ENCODE measurements at places on chromosomes 3 and 15.
A peak's percentile ranks its signal among the peaks of the same experiment; 100 is the strongest.

DNA sequence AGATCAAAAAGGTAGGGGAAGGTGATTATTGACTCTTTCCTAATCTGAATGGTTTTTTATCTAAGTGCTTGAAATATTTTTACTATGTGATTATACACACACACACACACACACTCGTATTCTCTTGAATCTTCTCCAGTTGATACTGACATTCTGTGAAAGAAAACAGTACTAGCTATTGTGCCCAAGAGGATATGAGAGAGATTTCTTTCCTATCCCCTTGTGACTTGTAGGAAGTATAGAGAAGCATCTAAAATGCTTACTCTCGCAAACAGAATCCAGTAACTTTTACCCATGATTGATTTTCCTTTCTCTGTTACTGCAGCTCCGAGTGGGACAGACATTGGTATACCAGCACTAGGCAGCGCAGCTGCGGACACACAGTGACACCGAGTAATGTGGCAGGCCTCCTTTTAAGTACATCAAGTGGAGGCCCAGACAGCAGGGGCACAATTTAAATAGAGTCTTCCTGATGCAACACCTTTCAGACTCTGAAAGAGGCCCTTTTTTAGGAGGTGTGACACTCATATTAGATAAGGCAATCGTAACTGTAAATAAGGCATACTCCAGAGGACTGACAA, 421.0 kb upstream of the CNTN4 start:
- DNase-seq: no peak

DNA sequence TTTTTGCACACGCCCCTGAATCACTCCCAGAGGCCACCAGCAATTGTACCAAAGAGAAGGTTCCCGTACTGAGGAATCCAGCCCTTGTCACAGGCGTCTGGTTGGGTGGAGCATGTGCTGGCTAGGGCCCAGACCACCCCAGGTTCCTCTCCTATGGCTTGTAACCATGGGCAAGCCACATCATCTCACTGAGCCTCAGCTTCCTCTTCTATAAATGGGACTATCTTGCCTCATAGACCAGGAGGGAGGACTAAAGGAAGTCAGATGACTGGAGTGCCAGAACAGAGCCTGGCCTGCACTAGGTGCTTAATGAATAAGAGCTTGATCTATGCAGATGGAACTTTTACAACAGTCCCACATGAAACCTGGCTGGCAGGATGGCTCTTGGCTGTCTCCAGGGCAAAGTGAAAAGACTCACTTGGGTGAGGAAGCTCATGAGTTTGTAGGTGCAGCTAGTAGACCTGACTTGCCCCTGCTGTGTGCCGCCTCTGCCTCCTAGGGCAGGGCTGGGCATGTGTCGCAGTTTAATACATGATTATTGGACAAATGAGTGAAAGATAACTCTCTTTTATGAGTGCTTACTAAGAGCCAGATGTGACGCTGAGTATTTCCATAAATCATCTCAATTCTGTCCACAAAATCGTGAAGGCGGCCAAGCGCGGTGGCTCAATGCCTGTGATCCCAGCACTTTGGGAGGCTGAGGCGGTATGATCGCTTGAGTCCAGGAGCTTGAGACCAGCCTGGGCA, 29.3 kb downstream of the CTSH start:
- no peak for DNase-seq

DNA sequence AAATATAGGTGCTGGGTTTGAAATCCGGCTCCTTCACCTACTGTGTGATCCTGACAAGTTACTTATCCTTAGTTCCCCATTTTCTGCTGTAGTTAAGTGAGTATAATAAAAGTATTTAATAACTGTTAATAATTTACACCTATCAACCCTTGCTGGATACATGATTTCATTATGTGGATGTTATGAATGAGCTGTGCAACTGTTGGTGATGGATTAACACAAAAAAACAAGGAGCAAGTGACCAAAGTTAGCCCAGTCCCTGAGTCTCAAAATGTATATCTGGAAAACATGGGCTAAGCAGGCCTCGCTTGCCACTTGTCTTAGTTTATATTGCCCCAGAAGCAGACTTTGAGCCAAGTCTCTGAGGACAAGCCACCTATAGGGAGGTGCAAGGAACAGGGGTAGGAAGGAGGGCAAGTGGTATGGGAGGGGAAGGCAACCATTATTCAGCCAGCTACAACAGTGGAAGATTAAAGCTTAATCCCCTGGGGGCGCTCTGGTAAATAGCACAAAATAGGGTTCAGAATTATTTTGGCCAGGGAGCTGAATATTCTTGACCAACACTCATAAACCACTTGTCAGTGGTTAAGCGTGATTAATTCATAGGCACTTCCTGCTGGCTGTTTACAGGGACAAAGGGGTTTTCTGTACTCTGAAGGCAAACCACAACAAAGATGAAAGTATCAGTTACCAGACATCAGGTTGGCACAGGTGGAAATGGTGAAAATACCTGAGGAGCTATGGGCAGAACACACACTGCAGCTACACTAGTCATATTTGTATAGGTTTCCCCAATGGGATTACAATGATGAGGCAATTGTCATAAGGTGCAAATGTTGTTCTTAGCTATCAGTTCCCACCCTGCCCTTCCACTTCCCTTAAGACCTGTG, 76.2 kb downstream of the TRIM42 start:
- DNase-seq: no peak

GRCh38 chr3:127814325-127814781, 8.0 kb downstream of the MGLL start:
- no peak for DNase-seq

- DNase-seq: no peak
Measured at GRCh38 chr3:141860086-141860669, 16.3 kb upstream of the ATP1B3 start.

DNA sequence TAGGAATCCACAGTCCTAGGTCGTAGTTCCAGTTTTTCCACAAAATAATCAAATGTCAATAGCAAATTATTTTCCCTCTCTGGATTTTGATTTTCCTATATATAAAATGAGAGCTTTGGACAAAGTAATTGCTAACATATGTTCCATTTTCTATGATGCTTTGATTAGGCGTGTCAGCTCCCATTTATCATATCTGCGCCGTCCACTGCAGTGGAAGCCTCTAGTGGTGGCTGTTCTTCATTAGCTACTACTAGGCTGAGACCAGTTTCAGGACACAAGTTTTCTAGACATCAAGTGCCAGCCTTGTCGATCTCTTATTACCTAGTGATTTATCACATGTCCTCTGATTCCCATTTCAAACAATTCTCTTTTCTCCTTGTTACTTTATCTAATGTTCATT, 271.5 kb downstream of the TUSC7 start:
- no peak for DNase-seq

GRCh38 chr15:84734794-84735479, 13.5 kb upstream of the ZNF592 start:
- peak; percentile 52 for DNase-seq

GRCh38 chr15:57949374-57949943, 116.1 kb downstream of the ALDH1A2 start:
- DNase-seq: no peak

- DNase-seq: no peak
Measured at GRCh38 chr3:105938101-105938500, 69.3 kb upstream of the CBLB start.

DNA sequence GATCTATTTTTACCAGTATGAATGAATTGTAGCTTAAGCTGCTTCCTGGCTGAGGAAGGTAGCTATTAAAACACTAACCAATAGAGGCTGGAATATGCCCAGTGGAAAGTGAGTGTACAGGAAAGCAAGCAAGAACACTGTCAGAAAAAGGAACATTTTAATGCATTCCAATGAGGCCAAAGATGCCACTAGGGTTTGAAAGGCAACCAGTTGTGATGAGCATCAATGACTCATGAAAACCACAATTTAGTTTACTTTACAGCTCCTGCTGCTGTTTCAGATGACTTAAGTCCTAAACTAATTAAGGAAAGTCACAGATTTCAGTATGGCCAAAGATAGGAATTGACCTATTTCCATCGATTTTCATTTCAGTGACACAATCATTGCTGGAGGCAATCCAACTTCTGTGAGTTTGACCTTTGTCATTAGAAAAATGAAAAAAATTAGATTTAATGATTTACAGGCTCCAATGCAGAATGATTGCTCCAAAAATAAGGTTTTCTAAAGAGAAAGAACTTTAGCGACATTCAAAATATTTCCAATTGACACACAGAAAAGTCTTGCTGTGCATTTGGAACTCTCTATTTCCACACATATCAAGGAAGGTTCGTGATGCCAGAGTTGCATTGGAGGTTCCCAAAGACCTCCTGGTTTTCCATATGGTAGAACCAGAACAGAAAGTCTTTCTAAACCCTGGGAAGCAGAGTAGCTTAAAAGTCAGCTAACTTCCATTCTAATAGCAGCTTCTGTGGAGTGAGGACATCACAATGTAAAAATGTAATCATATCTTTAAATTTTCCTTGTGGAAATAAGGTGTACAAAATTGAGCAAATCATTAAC, 103.0 kb downstream of the SUCNR1 start:
- no peak for DNase-seq

DNA sequence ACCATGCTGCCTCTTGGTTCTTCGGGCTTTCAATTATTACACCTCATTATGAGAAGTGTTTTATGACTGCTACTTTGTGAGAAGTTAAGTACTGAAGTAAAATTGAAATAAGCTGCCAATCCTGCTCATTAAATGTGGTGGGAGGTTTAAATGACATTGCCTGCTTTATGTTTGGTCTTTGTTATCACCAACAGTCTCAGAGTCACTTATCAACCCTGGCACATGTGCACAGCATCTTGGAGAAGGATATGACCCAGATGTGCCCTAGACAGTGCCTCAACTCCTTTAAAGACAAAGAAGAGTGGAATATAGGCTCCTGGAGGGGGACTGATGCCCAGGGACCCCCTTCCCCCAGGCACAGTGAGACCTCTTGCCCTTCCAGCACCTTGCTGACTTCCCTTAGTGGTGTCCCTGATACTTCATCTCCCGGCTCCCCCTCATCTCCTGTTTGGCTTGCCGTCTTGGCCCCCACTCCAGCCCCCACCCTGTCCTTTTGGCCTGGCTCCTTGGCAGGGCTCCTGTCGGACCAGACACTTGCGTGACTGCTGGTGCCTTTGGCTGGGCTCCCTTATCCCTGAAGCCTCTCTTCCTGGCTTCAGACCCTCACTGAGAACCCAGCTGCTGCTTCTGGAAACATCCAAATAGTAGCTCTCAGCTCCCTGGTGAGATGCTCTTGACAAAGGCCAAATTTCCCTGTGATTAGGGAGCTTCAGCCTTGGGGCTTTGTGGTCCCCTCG, 39.8 kb downstream of the ARHGAP31 start:
- DNase-seq: no peak

DNA sequence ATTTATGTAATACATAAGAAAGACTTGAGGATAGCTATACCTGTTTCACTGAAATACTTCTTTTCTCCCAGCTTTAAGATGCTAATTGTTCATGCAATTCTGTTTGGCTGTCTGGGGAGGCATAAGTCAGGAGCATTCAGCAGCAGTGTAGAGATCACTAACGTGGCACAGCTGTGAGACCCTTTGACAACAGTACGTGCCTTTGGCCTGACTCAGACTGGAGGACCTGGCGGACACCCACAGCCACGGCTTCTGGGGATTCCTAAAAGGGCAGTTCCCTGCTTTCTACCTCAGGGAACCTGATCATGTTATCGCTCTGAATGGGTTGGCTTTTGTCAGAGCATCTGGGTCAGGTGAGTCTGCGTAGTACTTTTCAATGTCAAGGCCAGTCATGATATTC, 295.0 kb upstream of the ICE2 start:
- no peak for DNase-seq

GRCh38 chr3:155853214-155854140, 750 bp downstream of the SLC33A1 start:
- DNase-seq: no peak

DNA sequence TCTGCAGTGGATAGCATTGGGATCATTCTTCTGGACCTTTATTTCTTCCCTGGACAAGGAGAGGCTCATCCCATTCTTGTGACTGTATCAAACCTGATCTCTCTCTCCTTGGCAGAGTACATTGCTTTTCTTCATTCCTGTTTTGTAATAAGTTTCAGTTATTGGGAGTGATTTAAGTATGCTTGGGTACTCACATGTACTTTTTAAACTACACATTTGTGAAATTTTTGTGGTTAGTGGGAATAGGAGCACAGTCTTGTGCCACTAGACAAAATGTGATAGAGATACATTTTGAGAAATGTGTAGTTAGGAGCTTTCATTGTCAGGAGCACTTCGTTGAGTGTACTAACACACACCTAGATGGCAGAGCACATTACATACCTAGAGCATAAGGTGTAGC, 262.6 kb downstream of the C3orf38 start:
- DNase-seq: no peak

DNA sequence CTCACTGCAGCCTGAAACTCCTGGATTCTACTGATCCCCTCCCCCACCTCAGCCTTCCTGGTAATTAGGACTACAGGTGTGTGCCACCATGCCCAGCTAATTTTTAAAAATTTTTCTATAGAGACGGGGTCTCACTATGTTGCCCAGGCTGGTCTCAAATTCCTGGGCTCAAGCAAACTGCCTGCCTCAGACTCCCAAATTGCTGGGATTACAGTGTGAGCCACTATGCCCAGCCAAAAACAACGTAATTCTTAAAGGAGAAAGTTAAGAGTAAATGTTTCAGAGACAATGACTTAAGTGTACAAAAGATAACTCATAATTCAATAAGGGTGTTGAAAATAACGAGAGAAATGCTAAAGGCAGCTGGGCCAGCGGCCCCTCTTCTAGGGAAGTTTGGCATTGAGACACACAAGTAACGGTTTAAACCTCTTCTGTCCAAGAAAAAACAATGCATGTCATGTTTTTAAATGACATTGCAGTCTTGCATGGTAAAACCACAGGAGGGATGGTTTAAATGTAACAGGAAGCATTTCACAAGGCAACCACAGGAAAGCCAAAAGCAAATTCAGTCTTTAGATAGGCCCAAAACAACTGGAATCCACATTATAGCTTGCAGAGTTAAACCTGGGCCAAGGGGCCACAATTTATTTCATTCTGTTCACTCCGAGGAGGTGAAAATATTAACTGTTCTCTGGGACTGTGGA, 5.1 kb downstream of the PROK2 start:
- DNase-seq: no peak

DNA sequence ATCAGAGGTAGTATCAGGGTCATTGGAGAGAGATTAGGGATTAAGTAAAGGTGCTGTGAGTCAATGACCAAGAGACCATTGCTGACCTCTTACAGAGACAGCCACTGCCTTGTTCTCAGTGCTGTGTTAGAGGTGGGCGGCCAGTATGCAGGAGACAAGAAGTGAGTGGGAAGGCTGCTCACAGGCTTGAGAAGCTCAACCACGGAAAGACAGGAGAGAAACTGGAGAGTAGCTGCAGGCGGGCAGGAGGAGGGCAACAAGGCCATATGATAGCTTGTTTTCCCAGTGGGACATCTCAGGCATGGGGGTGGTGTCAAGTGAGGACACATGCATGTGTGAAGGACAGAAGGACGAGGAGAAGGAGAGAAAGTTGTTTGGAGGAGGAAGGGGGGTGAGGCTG, 237.3 kb downstream of the PDCD6IP start:
- DNase-seq: no peak

- no peak for DNase-seq
Measured at GRCh38 chr15:70246623-70247220, 149.0 kb upstream of the TLE3 start.
